Karpas-422 (cell line): ENCODE measurements at places on chromosomes 6 and 20. TPM values are rescaled to one million over a fixed set of nuclear protein-coding genes. Genes with fewer than 3 reads are reported as not detected.
A peak's percentile ranks its signal among the peaks of the same experiment; 100 is the strongest.

The TPX2 gene
- 54.0 and 55.5 TPM in 2 replicates for total RNA-seq

The COL19A1 gene
- not detected in 2 replicates for total RNA-seq

DNA sequence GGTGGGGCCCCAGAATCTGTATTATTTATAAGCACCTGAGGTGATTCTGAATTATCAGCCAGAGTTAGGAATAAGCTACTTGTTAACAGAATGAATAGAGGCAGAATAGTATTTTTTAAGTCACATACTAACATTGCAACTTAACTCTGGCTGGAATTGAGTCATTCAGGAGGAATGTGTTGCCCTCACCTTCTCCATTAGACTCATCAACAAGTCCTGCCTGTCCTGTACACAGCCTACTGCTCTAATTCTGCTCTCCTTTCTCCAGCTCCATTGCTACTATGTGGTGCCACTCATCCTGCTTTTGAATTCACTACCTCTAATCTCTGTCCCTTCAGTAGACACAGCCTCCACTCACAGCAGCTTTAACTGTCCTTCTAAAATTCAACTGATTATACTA, 669.4 kb downstream of the DHX35 start:
- no peak for DNase-seq

DNA sequence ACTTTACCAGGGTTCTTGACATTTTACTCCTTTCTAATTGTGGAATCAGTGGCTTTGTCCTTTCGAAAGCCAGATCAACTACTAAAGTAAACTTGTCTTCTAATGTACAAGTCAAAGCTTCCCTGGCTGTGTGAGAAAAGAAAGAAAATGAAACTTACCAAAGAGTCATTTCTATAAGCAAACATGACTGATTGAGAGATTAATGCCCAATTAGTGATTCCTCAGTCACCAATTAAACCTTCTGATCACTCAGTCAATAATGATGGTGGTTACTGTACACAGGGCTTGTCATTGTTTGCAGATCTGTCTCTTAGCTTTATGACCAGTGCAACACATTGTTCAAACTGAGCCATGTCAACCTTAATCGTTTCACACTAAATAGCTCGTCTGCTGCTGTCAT, 1168.4 kb upstream of the CITED2 start:
- no peak for DNase-seq

GRCh38 chr6:75101896-75102295, 104.0 kb downstream of the COL12A1 start:
- DNase-seq = no peak

- no peak for DNase-seq
These were observed 45.6 kb downstream of the APCDD1L start for GRCh38 chr20:58469616-58470015.

- peak; percentile 69 for DNase-seq
These were observed 296.8 kb downstream of the UTRN start for GRCh38 chr6:144581812-144582537.
